Activated CD8-positive, alpha-beta memory T cell treated with anti-CD3 and anti-CD28 coated beads for 4 hours (primary cell): ENCODE measurements at places on chromosomes 1 and 21.

DNA sequence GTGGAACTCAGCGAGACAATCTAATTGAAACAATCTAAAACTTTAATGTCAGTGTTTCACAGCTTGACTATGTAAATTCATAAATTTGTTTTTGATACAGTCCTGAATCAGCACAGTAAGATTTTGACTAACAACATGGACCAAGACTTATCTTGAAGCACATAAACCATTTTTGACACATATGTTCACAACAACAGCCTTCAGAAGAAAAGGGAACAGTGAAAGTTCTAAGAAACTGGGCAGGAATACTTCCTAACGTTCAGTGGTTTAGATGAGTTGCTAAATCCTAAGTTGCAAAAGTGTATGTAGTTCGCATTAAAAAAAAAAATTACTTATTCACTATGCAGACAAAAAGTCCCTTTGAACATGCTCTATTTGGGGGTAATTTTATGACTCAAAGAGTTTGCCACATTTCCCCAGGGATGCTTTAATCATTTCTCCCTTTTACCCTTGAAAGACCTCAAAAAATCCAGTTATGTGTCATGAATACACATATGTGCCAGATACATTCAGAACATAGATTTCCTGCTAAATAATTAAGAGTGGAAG is 120.2 kb downstream of the MRPL39 start:
- DNase-seq, result no peak

DNA sequence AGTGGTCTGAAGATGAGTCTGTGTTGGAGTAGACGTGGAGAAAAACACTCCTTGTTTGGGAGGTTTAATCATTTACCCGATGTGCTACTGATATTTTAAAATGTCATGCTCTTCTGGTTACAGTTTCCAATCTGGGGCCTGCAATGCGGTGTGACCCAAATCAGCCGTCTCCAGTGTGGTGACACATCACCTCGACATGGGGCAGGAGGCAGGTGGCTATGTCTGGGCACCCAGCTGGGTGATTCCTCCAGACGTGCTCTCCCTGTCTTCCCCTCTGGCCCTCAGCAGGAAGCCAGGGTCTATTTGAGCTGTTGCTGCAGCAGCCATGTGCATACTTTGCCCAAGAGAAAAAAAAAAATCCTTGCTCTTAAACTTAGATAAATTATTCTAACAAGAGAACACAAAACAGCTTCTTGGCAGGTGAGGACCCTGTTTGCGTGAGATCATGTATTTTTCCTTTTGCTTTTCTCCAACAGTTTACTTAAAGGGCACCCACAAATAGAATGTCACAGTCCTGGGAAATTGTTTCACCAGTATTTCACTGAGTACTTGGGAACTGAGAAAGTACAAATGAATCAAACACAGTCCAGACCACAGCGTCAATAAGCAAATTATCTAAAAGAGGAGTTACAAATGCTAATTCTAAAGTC is 38.9 kb upstream of the MAP10 start:
- no peak for DNase-seq

DNA sequence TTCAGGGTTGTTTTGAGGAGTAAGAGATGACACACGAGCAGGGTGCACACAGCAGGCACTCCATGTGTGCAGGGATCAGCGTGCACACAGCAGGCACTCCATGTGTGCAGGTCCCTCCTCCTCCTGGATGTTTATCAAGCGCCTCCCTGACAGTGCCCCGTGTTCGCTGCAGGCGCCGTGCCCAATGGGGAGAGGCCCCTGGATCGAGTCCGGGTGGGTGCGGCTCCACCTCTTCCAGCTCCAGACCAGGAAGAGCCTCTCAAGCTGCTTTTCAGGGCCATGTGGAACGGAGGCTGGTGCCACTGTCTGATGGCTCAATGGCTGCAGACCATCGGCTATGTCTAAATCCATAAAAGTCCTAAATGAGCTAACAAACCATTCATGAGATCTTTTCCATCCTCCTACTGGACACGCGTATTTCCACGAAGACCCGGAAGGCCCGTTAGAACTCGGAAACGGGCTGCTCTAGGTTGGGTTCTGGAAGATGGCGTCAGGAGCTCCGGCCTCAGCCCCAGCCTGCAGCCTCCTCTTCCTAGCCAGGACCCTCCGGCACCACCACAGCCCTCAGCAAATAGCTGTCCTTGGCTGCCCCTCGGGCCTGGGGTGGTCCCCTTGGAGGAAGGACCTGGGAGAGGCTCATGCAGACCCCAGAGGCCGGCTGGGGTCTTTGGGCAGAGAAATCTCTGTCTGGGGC is 36.0 kb downstream of the RRP1 start:
- DNase-seq, result no peak

DNA sequence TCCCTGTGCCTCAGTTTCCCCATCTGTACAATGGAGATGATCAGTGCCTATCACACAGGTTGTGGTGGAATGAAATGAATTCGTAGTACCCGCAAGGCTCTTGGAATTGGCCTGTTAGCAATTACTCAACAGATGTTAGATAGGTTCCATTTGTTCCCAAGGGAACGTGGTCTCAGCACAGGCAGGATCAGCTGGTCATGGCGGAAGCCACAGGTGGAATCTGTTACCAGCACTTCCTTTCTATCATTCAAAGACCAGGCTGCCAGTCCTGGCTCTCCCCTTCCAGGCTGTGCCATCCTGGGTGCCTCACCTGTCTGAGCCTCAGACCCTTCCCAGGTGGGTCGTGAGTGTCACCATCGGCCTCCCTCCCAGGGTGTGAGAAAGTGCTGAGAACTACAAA is 61.5 kb downstream of the FBXO2 start:
- DNase-seq, result no peak

GRCh38 chr1:28927648-28928313 is 13.4 kb downstream of the EPB41 start:
- no peak for DNase-seq

DNA sequence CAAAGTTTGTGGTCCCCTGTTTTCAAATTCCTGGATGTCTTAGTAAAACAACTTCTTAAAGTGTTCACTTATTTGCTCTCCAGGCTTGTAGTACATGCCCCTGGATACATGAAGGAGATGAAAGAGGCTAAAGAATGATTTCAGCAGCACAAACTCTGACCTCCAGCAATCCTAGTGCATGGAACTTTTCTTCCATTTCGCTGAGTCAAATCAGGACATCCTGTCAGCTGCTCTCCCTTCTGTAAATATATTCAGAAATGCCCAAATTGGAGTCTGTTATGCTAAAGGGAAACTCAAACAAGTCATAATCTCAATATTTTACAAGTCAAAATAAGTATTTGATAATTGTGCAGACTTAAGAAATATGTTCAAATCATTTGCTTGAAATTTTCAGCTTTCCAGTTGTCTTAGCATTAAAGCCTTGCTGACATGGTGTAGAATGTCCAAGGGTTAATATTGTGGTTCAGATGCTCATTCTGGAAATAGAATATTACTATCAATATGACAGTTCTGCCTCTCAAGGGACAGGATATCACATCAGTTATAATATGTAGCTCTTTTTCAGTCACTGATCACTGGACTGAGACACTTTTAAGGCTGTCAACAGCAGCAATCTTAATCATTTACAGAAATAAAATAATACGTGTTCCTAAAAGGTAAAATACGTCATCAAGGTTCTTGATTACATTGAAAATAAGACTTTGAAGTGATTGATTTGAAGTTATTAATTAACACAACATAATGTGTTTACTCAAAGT is 1157.3 kb downstream of the PLA2G4A start:
- DNase-seq, result no peak

DNA sequence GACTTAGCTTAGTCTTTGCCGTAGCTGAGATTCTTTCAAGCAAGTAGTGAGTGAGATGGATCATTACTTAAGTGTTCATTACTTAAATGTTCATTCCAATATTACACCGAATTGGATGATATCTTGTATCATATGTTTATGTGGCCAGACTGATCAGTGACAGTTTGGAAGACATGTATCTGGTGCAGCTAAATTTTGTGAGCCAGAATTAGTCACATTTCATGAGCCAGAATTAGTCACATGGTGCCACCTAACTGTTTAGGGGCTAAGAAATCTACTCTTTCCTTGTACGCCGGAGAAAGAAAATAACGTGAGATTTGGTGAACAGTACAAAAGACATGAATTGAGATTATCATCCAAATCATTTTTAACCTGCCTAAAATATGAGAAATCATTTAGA is 355.6 kb downstream of the USP25 start:
- no peak for DNase-seq

DNA sequence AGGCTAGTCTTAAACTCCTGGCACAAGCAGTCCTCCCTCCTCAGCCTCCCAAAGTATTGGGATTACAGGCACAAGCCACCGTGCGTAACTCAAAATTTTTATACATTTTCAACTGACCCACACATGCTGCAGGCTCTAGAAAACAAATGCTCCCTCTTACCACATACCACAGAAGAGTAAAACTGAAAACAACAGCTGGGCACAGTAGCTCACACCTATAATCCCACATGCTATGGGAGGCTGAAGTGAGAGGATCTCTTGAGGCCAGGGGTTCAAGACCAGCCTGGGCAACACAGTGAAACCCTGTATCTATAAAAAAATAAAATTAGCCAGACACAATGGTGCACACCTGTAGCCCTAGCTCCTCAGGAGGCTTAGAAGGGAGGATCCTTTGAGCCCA is 56.7 kb downstream of the AKT3 start:
- no peak for DNase-seq

DNA sequence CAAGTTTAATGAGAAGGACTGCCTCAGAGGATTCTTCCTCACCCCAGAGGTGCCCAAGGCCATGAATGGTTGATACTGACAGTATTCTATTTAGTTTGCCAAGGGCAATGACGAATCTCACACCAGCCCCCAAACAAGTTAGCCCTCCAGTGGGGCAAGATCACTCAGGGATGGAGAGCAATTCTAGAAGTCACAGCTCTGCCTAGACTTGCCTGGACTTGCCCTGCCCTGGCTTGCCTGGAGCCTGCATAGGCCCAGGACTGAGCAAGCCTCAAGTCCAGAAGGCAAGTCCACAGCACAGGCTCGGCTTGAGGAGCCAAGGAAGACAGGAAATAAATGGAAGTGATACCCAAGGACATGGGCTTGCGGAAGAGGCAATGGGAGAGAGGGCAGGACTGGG is 39.5 kb upstream of the RGS16 start:
- no peak for DNase-seq

DNA sequence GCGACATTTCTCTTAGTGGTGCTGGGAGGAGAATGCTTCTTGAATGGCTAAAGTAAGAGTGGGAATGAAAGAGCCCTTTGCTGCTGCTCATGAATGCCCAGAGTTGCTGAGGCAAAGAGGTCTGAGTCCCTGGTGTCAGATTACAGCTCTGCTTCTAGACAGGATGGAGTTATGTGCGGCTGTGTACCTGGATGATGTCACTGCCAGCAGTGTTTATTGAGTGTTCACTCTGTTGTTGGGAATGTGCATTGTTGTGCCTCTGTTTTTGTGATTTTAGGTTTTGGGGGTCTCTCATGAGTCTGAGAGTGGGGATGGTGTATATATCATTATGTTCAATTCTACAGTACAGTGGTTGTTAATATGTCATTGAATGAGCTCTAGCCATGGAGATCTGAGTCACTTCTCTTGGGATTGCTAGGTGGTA is 2.7 kb downstream of the CDC14A start:
- no peak for DNase-seq

DNA sequence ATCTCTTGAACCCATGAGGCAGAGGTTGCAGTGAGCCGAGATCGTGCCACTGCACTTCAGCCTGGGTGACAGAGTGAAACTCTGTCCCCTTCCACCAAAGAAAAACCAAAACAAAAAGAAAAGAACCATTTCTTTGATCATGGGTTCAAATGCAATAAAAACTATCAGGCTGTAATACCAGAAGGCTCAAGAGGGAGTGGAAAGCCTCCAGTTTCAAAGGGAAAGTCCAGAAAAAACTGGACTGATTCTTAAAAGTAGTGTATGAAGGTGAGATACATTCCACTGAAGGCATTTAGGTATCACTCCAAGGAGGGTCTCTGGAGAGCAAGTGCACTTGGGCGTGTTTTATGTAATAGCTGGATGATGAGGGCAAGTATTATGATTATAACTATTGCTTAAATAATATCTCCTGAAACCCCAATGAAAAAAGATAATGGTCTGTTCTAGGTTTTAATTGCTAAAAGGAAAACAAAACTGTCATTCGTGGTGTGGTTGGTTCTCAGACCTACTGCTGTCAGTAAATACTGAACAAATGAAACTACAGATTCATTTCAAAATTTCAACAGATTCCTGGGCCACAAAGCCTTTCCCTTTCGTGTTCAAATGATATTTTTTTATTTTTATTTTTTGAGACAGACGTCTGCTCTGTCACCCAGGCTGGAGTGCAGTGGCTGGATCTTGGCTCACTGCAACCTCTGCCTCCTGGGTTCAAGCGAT is 6.0 kb upstream of the CAMTA1 start:
- no peak for DNase-seq

- DNase-seq, result no peak
Measured at GRCh38 chr1:185480545-185480944, 163.5 kb upstream of the IVNS1ABP start.

- DNase-seq, result no peak
Measured at GRCh38 chr1:216076751-216077150, 346.5 kb downstream of the USH2A start.

DNA sequence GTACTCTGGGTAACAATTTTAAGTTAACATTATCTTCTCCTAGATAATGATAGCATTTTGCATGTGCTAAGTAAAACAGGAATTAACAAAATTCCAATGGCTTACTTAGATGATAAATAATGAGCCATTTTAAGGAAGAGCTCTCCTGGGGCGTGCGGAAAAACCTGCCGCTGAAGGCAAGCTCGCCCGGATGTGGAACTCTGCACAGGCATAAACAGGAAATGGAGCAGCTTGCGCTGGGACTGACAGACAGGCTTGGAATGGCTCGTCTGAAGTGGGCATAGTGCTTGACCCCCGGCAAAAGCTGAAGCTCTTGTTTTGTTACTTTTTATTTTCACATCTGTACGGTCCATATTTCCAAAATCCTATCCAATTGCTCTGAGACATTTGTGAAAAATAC is 169.2 kb downstream of the ZNF281 start:
- DNase-seq, result no peak
